ENCODE measurements at places on chromosomes 7 and 10. TPM values are rescaled to one million over a fixed set of nuclear protein-coding genes. Genes with fewer than 3 reads are reported as not detected.

DNA sequence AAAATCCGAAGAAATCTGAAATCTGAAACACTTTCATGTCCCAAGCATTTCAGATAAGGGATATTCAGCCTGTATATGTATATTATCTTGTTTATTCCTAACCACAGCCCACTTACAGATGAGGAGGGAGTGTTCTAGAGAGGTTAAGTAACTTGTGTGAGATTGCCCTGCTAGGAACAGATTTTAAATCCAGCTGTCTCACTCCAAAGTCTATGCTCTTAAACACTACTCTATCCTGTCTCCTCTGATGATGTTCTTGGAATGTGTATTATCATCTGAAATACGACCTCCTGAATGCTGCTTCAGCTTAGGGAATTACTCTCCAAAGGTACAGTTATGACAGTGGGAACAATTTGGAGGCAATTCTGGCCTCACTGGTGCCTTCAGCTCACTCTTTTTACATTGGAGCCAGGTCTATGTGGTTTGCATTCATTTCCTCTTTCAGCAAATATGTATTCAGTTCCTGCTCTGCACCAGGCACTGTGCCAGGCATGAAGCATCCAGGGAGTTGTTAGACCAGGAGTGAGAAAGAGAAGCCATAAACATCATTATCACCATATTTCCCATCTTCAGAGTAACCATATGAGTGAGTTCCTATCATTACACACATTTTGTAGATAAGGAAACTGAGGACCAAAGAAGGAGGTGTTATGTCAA is 70.2 kb downstream of the NOC3L start:
- DNase-seq: peak; percentile 96

Gene COMTD1
- 5.0 TPM for polyA plus RNA-seq

Gene LIPM
- not detected for polyA plus RNA-seq

DNA sequence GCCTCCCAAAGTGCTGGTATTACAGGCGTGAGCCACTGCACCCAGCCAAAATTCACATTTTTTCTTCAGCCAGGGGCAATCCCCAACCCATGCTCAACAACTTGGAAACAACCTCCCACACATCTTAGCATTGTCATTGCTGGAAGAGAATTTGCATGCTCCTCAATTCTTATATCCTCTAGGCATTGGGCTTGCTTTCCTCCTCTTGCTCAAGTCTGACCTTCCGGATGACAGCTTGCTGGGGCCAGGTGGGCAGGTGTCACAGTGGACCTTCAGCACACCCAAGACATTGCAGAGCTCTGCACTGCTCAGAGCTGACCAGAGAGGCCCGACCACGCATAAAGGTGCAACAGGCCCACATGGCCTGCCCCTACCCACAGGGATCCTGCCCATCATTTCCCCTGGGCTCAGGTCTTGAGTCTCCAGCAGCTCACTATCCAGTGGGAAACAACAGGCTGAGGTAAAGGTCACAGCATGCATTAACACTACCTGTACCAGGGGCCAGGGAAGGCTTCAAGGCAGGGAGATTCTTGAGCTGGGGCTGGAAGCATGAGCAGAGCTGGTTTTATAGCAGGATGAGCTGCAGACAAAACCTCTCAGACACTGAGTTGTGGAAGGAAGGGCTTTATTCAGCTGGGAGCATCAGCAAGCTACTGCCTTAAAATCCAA is 6.8 kb upstream of the GPR15LG start:
- no peak for DNase-seq

GRCh38 chr7:47327698-47328391 is 254.1 kb downstream of the TNS3 start:
- DNase-seq: peak; percentile 95
